ENCODE measurements at places on chromosomes 5 and 9.
A peak's percentile ranks its signal among the peaks of the same experiment; 100 is the strongest.

GRCh38 chr5:52269859-52270258 lies 517.9 kb upstream of the ITGA1 start:
- DNase-seq = no peak

DNA sequence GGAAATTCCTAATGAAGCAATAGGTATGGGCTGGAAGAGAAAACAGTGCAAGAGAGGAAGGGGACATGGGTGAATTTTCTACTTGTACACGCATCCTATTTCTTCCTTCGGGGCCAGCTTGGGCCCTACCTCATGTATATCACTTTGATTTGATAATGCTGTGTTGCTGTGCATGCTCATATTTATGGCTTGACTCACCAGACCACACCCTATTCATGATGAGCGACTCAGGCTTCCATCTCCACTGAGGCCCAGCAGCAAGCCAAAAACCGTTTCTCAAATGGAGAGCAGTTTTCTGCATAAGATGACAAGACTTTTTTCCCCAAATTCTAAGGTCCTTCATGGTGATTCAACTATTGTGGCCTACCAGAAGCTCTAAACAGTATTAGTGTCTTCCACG lies 2039.1 kb upstream of the CDH9 start:
- no peak for DNase-seq

DNA sequence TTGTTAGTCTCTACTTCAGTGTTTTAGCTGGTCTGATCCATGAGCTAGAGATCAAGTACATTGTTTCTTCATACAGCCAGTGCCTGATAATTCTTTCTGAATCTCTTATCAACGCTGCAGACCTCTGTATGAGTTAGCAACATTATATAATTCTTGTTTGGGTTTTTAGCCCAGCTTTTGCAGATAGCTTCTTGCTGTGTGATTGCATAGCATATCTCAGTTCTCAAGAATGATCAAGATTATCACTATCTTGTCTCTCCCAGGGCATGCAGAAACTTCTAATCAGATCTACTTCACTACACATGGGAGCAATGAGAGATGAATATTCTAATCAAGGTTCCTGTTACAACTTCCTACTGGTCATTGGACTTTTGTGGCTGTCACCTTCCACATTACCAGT lies 158.3 kb downstream of the FAM174A start:
- no peak for DNase-seq

DNA sequence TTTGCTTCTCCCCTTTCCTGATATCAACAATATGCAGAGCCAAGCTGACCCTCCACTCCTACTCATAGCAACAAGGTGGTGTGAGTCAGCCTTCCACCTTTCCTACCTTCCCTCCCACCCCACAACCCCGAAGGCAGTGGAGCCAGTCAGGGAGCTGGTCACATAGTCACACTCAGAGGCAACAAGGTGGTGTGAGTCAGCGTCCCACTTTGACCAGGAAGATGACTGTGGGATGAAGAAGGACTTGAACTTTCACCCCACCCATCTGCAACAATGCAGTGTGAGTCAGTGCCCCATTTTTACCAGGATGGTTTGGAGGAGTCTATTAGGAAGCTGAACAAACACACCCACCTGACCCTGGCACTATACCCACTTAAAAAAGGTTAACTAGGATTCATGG lies 30.1 kb upstream of the ZNF782 start:
- no peak for DNase-seq

DNA sequence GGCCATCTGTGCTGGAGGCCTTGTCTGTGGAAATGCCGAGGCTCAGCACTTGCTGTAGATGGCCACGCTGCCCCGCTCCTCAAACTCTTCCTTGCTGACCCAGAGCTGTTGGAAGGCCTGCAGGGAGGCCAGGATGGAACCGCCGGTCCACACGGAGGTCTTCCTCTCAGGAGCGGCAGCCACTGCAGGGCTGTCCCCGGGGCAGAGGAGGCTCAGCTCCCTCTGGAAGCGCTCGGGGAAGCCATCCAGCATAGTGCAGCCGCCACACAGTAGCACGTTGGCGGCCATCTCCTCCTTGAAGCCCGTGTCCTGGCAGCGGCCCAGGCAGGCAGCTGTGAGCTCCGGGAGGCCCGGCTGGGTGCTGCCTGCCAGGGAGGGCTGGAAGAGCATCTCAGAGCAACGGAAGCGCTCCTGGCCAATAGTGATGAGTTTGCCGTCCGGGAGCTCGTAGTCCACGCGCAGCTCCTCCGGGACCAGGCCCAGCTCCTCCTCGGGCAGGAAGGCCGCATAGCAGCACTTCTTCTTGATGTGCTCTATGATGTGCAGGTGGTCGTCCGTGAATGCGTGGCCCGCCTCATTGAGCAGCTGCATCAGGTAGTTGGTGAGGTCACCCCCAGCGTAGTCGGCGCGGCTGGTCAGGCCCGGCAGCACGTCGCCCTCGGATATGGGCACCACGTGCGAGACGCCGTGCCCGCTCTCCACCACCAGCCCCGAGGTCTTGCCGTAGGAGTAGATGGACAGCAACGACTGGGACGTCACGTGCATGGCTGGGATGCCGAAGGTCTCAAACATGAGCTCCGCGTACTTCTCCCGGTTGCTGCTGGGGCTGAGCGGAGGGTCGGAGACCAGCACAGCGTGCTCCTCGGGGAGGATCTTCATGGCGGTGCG lies 901 bp downstream of the ACTL7B start:
- DNase-seq = no peak

- DNase-seq = no peak
Observed at GRCh38 chr9:76985581-76985980, 33.9 kb upstream of the FOXB2 start.

GRCh38 chr5:110727025-110727314 lies 499 bp upstream of the TMEM232 start:
- no peak for DNase-seq

DNA sequence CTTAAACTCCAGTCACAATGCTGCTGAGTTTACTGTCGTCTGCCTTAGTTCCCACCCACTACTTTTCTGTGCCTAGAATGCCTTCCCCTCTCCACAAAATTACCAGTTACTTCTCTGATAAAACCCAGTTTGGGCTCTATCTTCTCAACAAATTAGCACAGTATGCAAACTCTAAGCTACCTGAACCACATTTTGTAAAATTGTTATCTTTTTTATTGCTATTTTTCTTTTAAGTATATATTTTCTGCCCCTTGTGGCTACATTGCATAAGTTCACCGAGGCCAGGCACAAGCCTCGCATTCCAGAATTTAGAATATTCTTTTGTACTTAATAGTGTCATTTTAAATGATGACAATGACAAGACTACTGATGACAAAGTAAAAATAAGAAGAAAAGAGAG lies 60.0 kb downstream of the POU5F2 start:
- DNase-seq = no peak

DNA sequence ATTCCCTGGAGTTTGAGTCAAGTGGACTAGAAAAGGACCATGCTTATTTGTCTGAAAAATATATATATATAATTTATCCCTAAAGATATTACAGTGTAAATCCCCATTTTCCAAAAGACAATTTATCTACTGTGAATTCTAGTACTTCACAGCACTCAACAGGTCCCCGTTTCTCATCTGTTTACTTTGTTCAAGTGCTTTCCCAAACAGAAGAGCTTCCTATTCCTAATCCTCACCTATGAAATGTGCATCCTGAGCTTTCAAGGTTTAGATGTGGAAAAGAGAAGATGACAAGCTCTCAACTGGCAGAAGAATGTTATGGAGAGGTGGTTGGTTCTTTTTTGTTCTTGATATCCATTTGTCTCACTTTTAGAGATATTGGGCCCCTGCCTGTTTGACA lies 401.6 kb upstream of the ZNF608 start:
- no peak for DNase-seq

GRCh38 chr9:18297056-18297841 lies 176.7 kb upstream of the ADAMTSL1 start:
- no peak for DNase-seq

DNA sequence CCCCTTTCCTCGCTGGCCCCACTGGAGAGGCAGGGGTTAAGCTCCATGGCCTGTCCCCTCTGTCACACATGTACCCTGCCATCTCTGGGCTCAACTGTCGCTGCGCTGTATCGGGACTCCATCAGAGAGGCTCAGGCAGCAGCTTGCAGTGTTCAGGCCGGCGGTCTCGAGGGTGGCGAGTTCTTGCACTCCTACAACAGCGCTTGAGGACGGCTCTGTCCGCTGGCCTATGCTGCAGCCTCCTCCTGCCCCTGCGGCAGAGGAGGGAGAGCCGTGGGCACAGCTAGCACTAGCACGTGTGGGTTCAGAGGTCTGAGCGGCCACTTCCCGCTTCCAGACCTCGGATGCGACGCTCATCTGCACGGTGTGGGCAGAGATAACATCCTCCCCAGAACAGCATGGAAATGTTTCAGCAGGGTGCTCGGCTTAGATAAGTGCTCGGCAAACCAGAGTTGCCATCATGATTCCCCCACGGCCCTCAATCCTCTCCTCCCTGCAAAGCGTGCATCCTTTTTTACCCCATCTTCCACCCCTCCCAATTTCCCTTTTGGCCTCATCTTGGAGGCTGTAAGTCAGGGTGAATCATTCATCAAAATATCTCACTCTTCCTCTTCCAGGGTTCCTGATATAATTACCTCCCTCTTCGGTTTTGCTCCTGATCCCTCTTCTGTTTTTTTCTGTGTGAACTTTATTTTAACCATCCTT lies 41.9 kb upstream of the FUBP3 start:
- peak; percentile 88 for DNase-seq

DNA sequence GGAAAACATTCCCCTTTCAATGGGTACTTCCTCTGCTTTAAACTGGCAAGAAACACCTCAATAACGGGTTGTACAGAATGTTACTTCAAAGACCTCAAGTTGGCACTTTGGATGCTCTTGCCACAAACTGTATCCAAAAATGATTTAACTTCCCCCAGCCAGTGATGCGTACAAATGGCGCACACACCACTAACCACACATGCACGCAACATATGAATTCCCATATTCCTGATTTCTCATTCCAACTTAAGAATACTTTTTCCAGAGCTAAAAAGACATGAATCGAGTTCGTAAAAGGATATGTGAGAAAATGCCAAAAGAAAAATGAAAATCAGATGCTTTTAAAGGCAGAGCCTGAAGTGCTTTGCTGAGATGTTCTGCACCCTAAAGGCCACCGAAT lies 388.0 kb upstream of the PIK3R1 start:
- no peak for DNase-seq

DNA sequence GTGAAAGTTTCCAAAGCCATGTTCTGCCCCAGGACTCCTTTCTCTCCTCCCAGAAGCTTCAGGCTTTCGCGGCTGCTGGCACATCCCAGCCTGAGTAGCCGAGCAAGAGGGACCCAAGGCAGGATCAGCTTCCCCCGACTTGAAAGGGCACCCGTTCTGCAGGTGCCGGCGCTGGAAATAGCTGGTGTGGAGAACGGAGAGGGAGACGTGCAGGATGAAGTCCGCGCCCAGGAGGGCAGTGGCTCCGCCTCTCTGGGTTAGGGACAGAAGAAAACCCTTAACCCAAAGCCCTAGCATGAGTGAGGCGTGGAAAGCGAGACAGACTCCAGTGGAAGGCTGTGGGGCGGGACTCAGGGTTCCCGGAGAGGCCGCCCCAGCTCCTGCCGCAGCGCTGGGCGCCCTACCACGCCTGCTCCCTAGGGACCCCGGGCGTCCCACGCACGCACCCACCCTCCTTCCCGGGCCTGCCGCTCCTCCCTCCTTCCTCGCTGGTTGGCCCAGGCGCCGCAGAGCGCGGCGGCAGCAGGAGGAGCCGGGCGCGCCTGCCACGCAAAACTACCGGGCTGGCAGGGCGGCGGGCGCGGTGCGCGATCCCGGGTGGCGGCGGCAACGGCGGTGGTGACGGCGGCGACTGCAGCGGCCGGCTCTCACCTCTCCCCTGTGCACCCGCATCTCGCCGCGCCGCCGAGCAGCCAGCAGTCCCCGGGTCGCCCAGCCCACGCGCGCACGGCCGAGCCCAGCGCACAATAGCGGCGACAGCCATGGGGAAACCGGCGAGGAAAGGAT lies at the start of gene SLC1A1:
SLC1A1 (plus strand) TSS at position 550 of the 786 bp plus-strand sequence; CDS start at position 762, 212 bp downstream.
- no peak for DNase-seq

- no peak for DNase-seq
Observed at GRCh38 chr9:124248960-124249359, 8.8 kb upstream of the NEK6 start.

GRCh38 chr5:33470544-33470943 lies 29.8 kb downstream of the TARS1 start:
- no peak for DNase-seq

DNA sequence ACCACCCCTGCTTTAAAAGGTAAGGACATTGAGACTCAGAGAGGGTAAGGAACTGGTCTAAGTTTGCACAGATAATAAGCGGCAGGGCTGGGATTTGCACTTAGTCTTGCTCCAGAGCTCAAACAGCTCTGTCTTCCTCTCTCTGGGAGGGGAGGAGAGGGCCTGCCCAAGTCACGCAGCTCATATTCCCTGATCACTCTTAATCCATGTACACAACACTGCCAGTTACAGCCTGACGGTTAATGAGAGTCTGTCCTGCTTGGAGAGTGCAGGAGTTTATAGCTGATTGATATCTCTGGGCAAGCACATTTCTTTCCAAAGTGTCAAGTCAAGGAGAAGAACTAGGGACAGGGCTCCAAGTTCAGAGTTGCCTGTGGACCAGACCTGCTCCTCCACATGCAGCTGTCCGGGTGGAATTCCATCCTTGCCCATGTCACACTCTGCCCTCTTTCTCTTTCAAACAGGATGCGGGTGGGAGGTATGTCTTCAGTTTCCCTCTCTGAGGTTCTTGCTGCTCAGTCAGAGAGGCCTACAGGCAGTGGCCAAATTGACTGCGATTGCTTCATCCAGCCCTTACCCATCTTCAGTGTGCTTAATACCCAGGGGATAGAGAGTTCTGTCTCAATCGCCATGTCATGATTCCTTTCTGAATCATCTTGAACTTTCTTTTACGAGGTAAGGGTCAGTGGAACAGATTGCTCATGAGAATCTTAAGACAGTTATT lies 54.5 kb downstream of the GALNT12 start:
- DNase-seq = no peak

GRCh38 chr9:121823451-121824169 lies 172.2 kb downstream of the DAB2IP start:
- no peak for DNase-seq

GRCh38 chr5:38878391-38879077 lies 32.7 kb downstream of the OSMR start:
- no peak for DNase-seq

- DNase-seq = no peak
Observed at GRCh38 chr5:135053278-135053677, 19.2 kb upstream of the PITX1 start.

DNA sequence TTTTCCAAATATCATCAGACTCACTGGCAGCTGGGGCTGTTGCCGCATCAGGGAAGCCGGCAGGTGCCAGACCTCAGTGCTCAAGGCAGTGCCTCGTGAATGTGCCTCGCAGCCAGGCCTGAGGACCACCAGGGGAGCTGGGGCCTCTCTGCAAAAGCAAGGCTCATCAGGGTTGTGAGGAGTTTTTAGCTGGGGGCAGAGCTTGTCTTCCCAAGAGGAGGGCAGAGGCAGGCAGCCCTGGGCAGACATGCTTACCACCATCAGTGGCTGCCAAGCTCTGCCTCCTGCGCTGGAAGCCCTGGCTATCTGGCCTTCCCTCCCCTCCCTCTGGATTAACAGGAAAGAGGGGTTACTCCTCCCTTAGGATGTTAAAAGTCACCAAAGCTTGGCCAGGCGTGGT lies 8.8 kb upstream of the TBC1D9B start:
- no peak for DNase-seq

DNA sequence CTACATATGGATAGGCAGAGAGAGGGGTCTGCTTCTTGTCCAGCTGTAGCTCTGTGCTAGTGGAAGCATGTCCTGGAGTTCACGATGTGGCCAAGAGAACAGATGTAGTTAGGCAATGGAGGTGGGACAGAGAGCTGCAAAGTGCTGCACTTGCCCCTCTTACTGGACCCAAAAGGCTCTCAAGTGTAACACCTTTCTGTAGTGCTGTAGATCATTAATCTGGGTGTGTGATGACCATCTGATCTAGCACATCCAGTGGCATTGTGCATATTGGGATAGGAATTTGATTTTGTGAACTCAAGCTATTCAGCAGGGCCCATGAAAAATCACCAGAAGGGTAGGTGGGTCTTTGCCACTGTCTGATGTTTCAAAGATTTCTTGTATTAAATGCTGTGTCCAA lies 151.4 kb downstream of the KDM4C start:
- no peak for DNase-seq

Measured in CMK (cell line).